Transverse colon (tissue), 4 donors: ENCODE measurements at places on chromosomes 16 and 17.

DNA sequence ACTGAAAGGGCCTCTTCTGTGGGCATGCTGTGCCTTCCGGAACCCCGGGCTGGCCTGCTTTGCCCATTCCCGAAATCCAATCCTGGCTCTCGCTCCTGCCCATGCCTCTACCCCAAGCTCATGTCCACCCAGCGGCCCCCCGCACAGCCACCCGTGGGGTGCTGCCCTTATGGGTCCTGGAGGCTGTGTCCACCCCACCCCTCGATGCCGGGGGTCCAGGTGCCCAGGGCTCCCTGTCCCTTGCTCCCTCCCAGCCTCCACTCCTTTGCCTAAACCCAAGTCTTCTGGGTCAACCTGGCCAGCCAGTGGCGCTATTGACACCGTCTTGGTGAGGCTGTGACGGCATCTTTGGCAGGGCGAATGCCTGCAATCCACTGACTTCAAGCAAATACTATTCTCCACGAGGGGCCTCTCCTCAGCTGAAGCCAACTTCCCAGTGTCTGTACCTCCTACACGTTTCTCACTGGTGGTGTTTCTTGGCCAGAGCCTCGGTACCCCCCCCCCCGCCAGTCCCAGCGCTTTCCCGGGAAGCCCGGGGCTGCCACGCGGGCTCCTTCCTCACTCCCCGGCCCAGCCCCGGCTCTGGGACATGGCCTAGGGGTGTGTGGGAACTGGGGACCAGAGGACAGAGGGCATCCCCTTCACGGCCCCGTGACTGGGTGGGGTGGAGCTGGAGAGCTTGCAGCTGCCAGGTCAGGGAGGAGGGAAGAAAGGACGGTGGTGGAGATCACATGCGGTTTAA, 12.2 kb upstream of the DUS1L start:
- no peak overlapping the region for H3K4me3 ChIP-seq
- no peak overlapping the region for H3K27ac ChIP-seq
- H3K4me1 ChIP-seq = no peaks in the 10 kb centered on the region
- no peak for DNase-seq
- peaks cover 32% of the 10 kb centered on the region for H3K36me3 ChIP-seq

DNA sequence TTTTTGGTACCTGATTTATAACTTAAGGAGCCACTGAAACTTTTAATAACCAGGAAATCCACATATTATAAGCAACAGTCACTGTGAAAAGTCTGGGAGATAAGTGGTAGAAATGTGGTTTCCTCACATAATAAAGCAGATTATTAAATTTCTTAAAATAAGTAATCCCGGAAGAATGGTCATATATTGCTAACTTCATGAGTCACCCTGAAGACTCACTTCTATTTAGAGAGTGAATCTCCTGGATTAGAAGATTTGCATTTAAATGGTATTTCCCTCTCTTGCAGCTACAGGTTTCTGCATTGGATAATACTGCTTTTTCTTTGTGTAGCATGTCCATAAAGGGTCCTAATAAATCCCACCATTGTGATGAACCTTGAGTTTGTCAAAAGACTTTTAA, 1286.8 kb upstream of the CDH8 start:
- H3K36me3 ChIP-seq = no peaks in the 10 kb centered on the region
- H3K4me1 ChIP-seq = no peaks in the 10 kb centered on the region
- H3K4me3 ChIP-seq = no peak overlapping the region
- H3K27ac ChIP-seq = no peak overlapping the region

GRCh38 chr16:57055671-57056070, 36.7 kb upstream of the CPNE2 start:
- no peaks in the 10 kb centered on the region for H3K4me1 ChIP-seq
- H3K27me3 ChIP-seq = no peaks in the 10 kb centered on the region
- no peak for DNase-seq

GRCh38 chr17:81049372-81049911, 14.5 kb downstream of the BAIAP2 start:
- H3K27ac ChIP-seq = peak overlapping the region; percentile 67
- H3K36me3 ChIP-seq = no peaks in the 10 kb centered on the region
- no peak overlapping the region for H3K4me3 ChIP-seq

- H3K4me1 ChIP-seq = no peaks in the 10 kb centered on the region
- no peak overlapping the region for H3K27ac ChIP-seq
- no peaks in the 10 kb centered on the region for H3K36me3 ChIP-seq
- H3K4me3 ChIP-seq = no peak overlapping the region
- H3K27me3 ChIP-seq = no peaks in the 10 kb centered on the region
- no peak for DNase-seq
Observed at GRCh38 chr17:55549140-55549539, 37.9 kb upstream of the SMIM36 start.

DNA sequence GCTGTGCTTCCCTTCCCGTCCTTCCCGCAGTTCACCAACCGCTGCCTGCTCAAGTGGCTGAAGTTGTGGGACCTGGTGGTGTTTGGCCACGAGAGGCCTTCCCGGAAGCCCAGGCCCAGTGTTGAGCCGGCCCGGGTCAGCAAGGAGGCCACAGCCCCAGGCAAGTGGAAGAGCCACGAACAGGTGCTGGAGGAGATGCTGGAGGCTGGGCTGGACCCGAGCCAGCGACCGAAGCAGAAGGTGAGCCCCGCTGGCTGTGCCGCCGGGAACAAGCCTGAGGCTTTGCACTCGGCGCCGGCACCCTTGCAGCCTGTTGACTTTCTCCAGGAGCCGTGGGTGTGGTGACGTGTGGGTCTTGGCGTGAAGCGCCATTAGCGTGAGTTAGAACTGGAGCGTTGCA, 2.7 kb downstream of the CHTF18 start:
- DNase-seq = no peak
- no peaks in the 10 kb centered on the region for H3K36me3 ChIP-seq
- no peak overlapping the region for H3K4me3 ChIP-seq
- H3K27me3 ChIP-seq = no peaks in the 10 kb centered on the region
- H3K27ac ChIP-seq = no peak overlapping the region
- H3K4me1 ChIP-seq = peaks cover 18% of the 10 kb centered on the region

GRCh38 chr17:41065829-41066624, at the start of gene KRTAP2-4:
TSS of gene KRTAP2-4 (minus strand) at chr17:41065879. CDS start at chr17:41065845, 34 bp downstream.
- no peak for DNase-seq
- peaks cover 21% of the 10 kb centered on the region for H3K27me3 ChIP-seq
- no peaks in the 10 kb centered on the region for H3K36me3 ChIP-seq
- H3K27ac ChIP-seq = no peak within 1 kb of the TSS
- no peak within 1 kb of the TSS for H3K4me3 ChIP-seq
- no peaks in the 10 kb centered on the region for H3K4me1 ChIP-seq

GRCh38 chr16:49596068-49596467, 222.5 kb downstream of the C16orf78 start:
- peak overlapping the region; percentile 3 for H3K27ac ChIP-seq
- DNase-seq = no peak
- H3K4me1 ChIP-seq = no peaks in the 10 kb centered on the region
- H3K36me3 ChIP-seq = no peaks in the 10 kb centered on the region
- H3K27me3 ChIP-seq = no peaks in the 10 kb centered on the region
- H3K4me3 ChIP-seq = no peak overlapping the region

GRCh38 chr17:35934760-35935159, 4.2 kb upstream of the RDM1 start:
- peaks cover 2% of the 10 kb centered on the region for H3K4me1 ChIP-seq
- DNase-seq = no peak
- no peak overlapping the region for H3K27ac ChIP-seq

DNA sequence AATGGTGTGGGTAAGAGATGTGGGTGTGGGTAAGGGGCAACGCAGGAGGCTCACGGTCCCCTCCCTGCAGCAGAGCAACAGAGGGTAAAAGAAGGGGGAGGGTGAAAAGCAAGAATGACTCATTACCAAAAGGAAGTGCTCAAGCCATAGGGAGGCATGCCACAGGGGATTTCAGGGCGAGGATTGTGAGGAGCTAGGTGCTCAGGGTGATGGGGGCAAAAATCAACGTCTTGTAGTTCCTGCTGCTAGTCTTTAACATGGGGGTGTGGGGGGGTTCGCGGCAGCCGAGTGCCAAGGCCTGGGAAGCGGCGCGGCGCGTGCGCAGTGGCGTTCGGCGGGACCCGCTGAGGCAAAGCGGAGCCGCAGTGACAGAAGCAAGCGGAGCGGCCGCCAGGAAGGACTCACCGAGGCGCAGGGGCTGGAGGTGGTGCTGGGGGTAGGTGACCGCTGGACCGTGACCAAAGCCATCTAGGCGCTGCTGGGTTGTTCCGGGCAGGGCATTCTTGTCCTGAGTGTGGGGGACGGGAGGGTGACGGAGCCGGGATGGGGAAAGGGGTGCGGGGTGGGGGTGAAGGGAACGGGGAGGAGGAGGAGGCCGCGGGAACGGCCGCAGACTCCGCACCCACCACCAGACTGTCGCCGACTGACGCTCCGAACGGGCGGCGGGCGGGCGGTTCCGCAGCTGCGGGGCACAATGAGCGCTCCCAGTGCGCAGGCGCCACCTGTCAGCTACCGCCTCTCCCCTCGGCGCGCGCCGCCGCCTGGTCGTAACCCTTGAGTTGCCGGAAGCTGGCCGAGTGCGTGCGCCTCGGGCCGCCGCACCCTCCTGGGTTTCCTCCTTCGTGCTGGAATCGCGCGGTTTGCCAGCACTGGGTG, at the start of gene SSH2:
Gene SSH2 (minus strand): TSS at position 696 of the 876 bp plus-strand sequence. CDS start 228 bp downstream, at position 468.
- DNase-seq = peak; percentile 94
- peaks cover 28% of the 10 kb centered on the region for H3K4me1 ChIP-seq
- H3K27ac ChIP-seq = peak within 1 kb of the TSS; percentile 95
- no peaks in the 10 kb centered on the region for H3K27me3 ChIP-seq

DNA sequence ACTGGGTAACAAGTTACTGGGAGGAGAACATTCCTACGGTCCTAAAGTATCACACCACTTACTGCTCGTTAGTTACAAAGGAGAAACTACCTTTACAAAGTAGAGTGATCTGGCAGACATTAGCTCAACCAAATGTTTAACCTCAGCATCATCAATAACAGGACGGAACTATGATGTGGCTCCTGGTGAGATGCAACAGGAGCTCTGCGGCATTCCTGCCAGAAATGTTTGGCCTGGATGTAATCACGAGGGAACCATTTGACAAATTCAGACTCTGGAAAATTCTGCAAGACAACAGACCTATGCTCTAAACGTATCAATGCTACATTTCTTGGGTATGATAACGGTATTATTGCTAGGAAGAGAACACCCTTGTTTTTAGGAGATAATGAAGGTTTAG, 80.4 kb downstream of the MRM3 start:
- peak overlapping the region; percentile 46 for H3K27ac ChIP-seq
- H3K4me1 ChIP-seq = peaks cover 8% of the 10 kb centered on the region
- no peak overlapping the region for H3K4me3 ChIP-seq
- no peaks in the 10 kb centered on the region for H3K27me3 ChIP-seq
- no peaks in the 10 kb centered on the region for H3K36me3 ChIP-seq

GRCh38 chr16:52227851-52228250, 319.1 kb downstream of the TOX3 start:
- no peaks in the 10 kb centered on the region for H3K27me3 ChIP-seq
- no peak overlapping the region for H3K27ac ChIP-seq
- H3K36me3 ChIP-seq = no peaks in the 10 kb centered on the region
- H3K4me3 ChIP-seq = no peak overlapping the region

- H3K27me3 ChIP-seq = peaks cover 15% of the 10 kb centered on the region
- H3K27ac ChIP-seq = no peak overlapping the region
- H3K36me3 ChIP-seq = no peaks in the 10 kb centered on the region
- no peak for DNase-seq
- no peaks in the 10 kb centered on the region for H3K4me1 ChIP-seq
- H3K4me3 ChIP-seq = no peak overlapping the region
Observed at GRCh38 chr16:77238593-77238992, 39.4 kb downstream of the SYCE1L start.

GRCh38 chr17:50279181-50279526, 4.9 kb downstream of the TMEM92 start:
- no peak overlapping the region for H3K27ac ChIP-seq
- H3K4me3 ChIP-seq = no peak overlapping the region
- DNase-seq = no peak
- H3K36me3 ChIP-seq = no peaks in the 10 kb centered on the region

- no peak overlapping the region for H3K27ac ChIP-seq
- H3K36me3 ChIP-seq = no peaks in the 10 kb centered on the region
- no peaks in the 10 kb centered on the region for H3K4me1 ChIP-seq
- H3K4me3 ChIP-seq = no peak overlapping the region
Observed at GRCh38 chr16:54033747-54034146, 252.8 kb downstream of the IRX3 start.

DNA sequence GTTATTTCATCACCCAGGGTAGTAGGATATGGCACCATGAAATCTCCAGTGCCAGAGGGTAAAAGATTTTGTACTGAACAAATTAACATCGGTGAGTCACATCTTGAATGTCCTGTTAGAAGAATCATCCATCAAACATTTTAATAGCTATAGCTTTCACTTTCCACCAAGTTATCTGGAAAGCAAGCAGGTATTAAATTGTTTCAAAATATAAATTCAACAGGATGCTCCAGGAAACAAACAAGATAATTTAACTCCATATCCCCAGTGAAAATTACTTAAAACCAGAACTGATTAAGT, 2.4 kb downstream of the VEZF1 start:
- DNase-seq = no peak
- peaks cover 10% of the 10 kb centered on the region for H3K36me3 ChIP-seq
- peak overlapping the region; percentile 9 for H3K4me3 ChIP-seq
- no peaks in the 10 kb centered on the region for H3K27me3 ChIP-seq
- H3K4me1 ChIP-seq = peaks cover 44% of the 10 kb centered on the region

GRCh38 chr17:43135454-43135819, 10.3 kb upstream of the BRCA1 start:
- no peaks in the 10 kb centered on the region for H3K4me1 ChIP-seq
- H3K36me3 ChIP-seq = no peaks in the 10 kb centered on the region
- H3K4me3 ChIP-seq = no peak overlapping the region
- no peak overlapping the region for H3K27ac ChIP-seq
- DNase-seq = no peak
- H3K27me3 ChIP-seq = no peaks in the 10 kb centered on the region

DNA sequence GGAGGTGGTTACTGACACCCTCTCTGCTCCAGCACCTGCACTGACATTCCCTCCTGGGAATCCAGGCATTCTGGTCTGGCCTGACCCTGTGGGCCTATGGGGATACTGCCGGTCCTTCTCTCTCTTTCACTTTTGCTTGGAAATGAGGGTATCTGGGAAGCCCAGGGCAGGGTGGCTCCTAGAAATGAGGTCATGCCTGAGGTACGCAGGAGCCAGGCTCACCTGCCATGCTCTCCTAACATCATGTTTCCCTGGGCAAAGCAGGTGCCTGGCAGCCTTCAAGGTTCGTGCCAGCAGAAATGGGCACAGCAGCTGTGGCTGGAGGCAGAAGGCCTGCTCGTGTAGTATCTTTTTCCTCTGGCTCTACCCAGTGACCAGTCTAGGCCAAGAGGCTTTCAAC, 3.3 kb downstream of the ITGA3 start:
- peak overlapping the region; percentile 93 for H3K27ac ChIP-seq
- H3K4me1 ChIP-seq = peaks cover 72% of the 10 kb centered on the region
- no peak overlapping the region for H3K4me3 ChIP-seq
- no peaks in the 10 kb centered on the region for H3K27me3 ChIP-seq
- DNase-seq = no peak
- H3K36me3 ChIP-seq = no peaks in the 10 kb centered on the region

DNA sequence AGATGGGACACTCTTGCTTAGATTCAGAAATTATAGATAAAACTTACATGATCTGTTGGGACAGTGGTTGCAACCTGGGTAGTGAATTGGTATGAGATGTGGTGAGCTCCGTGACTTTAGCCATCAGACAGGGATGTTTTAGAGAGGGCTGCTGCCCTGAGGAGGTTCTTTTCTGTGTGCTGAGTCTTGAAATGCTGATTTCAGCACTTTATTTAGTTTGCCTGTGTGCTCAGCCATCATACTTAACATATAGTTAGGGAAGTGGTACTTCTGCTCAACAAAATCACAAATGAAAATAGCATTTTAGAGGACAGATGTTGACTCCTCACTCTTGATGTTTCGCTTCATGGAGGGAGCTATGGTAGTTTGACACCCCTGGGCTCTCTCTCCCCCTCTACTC, 95.9 kb upstream of the CDH13 start:
- H3K27ac ChIP-seq = no peak overlapping the region
- H3K4me1 ChIP-seq = no peaks in the 10 kb centered on the region
- no peak overlapping the region for H3K4me3 ChIP-seq
- no peaks in the 10 kb centered on the region for H3K36me3 ChIP-seq
